Hippocampal formation (tissue), 2 donors: ENCODE measurements at places on chromosomes 6 and 20.

DNA sequence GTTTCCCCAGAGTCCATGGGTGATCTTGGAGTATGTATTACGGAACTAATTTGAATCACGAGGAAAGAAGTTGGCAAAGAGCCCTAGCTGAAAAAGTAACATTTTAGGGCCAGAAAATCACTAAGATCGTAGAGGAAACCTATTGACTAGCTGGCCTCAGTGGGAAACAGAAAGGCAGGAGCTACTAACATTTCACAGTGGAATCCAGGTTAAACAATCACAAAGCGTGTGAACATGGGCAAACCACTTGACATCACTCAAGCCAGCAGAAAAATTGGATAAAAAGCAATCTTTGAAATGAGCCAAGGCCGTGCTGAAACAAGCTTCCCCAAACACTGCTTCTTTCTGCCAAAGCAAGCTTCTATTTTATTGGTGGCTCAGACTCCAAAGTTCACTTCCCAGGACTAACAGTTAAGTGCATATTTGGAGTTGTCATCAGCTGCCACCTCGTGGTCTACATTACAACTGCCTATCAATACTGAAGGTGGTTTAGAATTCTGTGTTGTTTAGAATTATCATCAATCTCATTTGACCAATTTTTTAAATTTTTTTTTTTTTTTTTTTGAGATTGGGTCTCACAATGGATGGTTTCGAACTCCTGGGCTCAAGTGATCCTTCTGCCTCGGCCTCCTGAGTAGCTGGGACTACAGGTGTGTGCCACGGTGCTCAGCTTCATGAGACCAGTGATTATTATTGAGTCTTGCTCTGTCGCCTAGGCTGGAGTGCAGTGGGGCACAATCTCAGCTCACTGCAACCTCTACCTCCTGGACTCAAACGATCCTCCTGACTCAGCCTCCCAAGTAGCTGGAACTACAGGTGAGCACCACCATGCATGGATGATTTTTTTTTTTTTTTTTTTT lies 10.6 kb downstream of the RPS10 start:
- DNase-seq = peak; percentile 92

- DNase-seq = peak; percentile 24
These were observed 7.4 kb upstream of the BPIFA3 start for GRCh38 chr20:33209789-33210188.

DNA sequence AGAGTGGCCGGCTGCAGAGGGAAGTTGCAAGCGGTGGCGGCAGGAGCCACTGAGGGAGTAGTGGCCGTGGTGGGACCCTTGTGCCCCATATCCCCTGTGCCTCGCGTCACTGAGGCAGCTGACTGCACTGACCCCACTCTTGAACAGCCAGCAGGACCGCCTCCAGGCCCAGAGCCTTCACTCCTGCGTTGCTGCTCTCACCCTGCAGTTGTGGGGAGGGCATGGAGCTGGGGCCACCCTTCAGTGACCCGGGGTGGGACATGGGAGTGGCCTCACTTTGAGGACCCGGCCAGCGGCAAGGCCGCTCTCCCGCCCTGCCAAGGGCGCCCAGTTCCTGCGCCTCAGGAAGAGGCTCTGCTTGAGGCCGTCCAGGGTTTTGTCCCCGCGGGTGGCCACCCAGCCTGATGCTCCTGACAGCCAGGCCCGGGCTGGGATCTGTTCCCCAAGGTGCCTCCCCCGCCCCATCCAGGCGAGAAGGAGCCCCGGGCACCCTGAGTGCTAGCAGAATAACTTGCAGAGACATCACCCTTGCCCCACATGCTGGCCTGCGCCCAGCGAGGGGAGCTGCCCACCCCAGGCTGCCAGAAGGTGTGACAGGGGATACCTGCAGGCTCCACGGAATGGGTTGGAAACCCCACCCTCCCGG lies 44.4 kb downstream of the HLA-DRA start:
- DNase-seq = no peak

DNA sequence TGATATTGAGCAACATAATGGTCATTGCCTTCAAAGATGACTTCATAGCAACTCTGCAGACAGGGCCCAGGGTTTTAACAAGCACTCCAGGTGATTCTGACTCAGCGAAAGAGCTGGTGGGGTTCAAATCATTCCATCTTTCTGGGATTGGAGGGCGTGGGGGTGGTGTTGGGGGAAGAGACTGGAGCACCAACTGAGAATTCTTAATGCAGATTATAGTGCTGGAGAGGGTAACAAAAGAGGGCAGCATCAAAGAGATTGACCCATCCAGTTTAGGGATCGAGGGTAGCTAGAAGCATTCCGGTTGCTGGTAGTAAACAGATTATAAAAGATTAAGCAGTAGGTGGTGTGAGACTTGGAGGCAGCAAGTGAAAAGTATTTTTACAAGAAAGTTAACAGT lies 15.9 kb downstream of the PFDN4 start:
- no peak for DNase-seq

- DNase-seq = no peak
These were observed 1.9 kb downstream of the NFATC2 start for GRCh38 chr20:51540580-51540979.

DNA sequence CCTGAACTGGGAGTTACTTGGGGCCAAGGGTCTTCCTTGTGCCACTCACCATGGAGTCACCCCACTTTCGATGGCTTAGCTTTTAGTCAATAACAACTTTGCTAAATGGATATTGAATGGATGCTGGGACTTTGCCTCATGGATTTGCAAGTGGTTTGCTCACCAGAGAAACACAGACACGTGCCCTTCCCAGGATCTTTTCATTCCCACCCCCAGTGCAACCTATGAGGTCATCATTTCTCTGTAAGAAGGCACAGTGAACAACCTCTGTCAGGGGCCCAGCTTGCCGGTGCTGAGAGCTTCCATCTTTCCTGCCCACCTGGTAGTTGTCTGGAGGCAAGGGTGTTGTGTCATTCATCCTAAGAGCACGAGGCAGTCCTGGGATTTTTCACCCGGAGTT lies 256.8 kb upstream of the PMEPA1 start:
- DNase-seq = no peak

DNA sequence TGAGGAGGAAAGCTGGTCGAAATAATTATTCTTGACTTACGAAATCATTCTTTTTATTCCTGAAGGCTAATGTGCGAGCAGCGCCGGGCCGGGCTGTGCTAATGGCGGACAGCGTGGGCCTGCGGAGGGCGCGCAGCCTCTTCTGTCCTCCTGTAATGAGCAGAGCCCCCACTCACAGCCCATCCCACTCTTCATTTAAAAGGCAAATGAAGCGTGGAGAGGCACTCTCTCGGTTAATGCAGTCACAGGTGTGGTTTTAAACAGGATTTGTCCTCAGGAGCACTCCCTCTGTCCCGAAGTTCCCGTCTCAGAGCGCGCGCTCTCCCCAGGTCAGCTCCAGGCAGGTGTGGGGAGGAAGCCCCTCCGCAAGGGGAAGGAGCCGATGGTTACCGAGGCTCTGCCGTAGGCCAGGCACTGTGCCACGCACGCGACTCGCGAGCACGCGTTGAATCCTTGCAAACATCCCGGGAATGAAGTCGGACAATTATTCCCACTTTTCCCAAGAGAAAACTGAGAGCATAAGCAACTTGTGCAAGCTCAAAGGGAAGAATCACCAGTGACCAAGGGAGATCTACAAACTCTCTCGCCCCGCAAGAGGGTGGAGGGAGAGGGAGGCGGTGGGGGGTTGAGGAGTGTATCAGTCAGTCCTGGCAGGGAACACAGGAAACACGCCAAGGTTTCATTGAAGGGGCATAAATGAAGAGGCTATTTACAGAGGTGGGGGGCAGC lies 35.5 kb upstream of the ZFAND3 start:
- peak; percentile 39 for DNase-seq

GRCh38 chr6:32271429-32271828 lies 47.6 kb upstream of the NOTCH4 start:
- peak; percentile 0 for DNase-seq

GRCh38 chr20:3084283-3084985 lies at the start of gene AVP:
AVP (minus strand) TSS chr20:3084724; CDS start chr20:3084674, 50 bp downstream.
- no peak for DNase-seq
